Right ventricle myocardium inferior (tissue), 1 donor: ENCODE measurements at places on chromosomes 3 and 15. TPM values are rescaled to one million over a fixed set of nuclear protein-coding genes. Genes with fewer than 3 reads are reported as not detected.

The SLC22A14 gene
- not detected for total RNA-seq

DNA sequence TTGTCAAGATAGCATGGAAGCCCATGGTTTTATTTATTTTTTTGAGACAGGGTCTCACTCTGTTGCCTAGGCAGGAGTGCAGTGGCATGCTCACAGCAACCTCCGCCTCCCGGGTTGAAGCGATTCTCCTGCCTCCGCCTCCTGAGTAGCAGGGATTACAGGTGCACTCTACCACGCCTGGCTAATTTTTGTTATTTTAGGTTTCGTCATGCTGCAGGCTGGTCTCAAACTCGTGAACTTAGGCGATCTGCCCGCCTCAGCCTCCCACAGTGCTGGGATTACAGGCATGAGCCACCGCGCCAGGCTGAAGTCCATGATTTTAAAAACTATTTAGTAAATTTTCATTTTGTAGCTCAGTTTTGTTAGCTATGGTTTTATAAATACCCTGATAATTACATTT is 2.7 kb upstream of the ACTR8 start:
- no peak for DNase-seq

The GOLGA8B gene
- total RNA-seq: 7.1 TPM

The SYNPR gene
- total RNA-seq: not detected

- no peak for DNase-seq
Measured at GRCh38 chr3:124463234-124463633, 267.0 kb upstream of the UMPS start.

- DNase-seq: no peak
Measured at GRCh38 chr15:90103701-90104329, 1.5 kb upstream of the IDH2 start.

The PIERCE2 gene
- total RNA-seq: 6.2 TPM

The CDHR4 gene
- not detected for total RNA-seq

DNA sequence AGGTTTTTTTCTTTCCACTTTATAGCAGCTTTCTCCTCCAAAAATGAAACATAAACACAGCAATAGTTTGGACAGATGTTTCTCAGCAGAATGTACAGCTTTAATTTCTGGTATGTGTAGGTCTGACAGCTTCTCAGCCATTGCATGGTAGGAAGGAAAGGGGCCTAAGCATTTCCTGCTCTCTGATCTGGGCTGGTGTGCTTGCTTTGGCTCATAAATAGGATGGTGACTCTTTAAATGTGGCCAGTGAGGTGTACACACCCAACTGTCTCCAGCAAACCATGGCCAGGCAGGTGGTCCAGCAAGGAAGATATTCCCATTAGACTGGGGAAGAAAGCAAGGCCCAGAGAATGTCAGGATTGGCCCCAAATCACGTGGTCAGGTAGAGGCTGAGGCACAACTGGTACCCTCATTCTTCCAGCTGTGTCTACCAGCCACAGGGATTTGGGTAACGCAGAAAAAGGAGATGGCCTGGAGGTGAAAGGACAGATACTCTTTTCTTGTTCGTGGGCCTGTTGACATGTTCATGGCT is 52.1 kb downstream of the ITGA11 start:
- DNase-seq: no peak

DNA sequence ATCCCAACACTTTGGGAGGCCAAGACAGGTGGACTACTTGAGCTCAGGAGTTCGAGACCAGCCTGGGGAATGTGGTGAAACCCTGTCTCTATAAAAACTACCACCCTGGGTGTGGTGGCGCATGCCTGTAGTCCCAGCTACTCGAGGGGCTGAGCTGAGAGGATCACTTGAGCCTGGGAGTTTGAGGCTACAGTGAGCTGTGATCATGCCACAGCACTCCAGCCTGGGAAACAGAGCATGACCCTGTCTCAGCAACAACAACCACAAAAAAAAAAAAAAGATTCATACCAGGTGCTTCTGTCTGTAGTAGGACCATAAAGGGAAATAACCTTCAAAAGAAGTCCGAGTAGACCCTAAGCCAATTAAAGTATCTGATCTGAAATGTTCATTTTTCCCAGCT is 94.5 kb downstream of the SERPINI1 start:
- no peak for DNase-seq

GRCh38 chr15:38425269-38425668 is 28.7 kb upstream of the FAM98B start:
- DNase-seq: no peak

- no peak for DNase-seq
Measured at GRCh38 chr3:67657192-67657591, 2.8 kb upstream of the SUCLG2 start.

- no peak for DNase-seq
Measured at GRCh38 chr15:43881944-43882343, 55.1 kb downstream of the WDR76 start.

The CFAP44 gene
- 2.2 TPM for total RNA-seq

GRCh38 chr15:93017526-93017925 is 71.5 kb downstream of the RGMA start:
- DNase-seq: no peak

The HDC gene
- total RNA-seq: 0.57 TPM

DNA sequence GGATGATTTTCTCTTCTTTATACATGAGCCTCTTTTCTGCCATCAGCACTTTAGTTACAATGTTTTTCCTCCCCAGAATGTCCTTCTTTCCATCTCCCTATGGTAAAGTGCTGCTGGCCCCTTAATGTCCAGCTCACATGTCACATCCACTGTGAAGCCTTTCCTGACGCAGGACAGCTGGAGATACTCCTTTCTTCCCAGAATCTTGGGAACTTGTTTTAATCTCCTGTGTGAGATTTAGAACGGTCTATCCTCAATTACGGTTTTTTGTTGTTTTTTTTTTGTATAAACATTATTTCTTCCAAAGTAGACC is 147.7 kb upstream of the TSC22D2 start:
- DNase-seq: no peak

DNA sequence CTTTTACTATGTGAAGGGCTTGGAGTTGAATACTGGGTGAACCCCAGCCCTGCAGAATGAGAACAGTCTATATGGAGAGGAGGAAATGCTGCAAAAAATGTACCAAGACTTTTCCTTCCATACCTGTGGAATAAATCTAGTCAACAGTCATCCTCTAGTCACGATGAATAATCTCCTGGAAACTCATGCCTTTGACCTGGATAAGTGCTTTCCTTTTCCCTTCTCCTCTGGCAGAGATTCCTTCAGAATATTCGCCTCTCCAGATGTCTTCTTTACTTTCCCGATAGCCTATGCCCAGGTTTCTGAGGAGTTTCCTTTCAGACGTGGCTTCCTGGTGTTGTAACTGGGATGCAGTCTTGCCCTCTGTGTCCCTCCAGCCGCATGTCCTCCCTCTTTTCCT is 28.1 kb downstream of the CCNL1 start:
- no peak for DNase-seq

DNA sequence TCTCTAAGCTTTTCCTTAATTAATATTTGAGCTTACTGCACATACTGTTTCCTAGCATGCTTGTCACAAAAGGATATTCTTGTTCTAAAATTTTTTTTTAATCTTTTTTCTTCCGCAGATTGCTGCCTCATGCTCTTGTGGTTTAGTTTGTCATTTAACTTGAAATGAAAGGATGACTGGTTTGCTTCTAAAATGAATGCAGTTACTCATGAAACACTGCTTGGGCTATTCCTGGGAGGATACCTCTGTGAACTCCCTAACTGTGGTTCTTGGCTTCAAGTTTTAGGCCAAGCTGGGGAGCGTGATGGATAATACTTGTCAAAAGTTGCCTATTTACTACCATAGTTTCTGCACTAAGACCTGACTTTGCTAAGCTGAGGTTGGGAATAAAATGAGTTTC is 64.0 kb downstream of the USP13 start:
- DNase-seq: no peak

DNA sequence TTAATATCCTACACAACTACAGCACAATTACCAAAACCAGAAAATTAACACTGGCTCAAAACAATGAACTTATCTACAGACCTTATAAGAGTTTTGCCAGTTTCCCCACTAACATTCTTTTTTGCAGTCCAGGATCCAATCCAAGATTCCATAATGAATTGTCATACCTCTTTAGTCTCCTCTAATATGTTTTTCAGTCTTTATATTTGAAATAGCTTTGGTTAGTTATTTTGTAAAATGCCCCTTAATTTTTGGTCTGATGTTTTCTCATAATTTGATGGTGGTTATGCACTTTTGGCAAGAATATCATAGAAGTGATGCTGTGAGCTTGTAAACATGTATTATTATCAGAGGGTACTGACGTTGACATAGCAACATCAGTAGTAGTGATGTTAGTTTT is 124.3 kb downstream of the ISL2 start:
- no peak for DNase-seq

The BNC1 gene
- total RNA-seq: 0.19 TPM

The LMAN1L gene
- 21.9 TPM for total RNA-seq

GRCh38 chr15:41825572-41826535 is 2.0 kb upstream of the JMJD7 start:
- DNase-seq: peak; percentile 48

The GPR62 gene
- total RNA-seq: 0.22 TPM

The FES gene
- 19.3 TPM for total RNA-seq

- no peak for DNase-seq
Measured at GRCh38 chr3:28308196-28308595, 40.3 kb upstream of the ZCWPW2 start.

The GNB4 gene
- total RNA-seq: 15.8 TPM

DNA sequence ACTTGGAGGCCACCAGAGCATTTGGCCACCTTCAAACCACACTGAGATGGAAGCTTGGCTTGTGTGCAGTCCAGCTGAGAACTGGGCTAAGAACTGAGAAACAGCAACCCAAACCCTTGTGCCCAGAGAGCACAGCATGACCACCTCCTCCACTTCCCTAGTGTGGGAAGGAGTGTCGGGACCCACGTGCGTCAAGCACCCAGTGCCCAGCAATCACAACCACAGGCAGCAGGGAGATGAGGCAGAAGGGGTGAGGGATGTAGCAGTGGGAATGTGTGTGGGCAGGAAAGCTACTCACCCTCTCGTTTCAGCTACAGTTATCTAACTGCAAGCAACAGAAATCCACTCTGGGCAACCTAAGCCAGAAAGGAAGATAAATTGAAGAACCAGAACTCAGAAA is 25.0 kb upstream of the RFTN1 start:
- DNase-seq: no peak

DNA sequence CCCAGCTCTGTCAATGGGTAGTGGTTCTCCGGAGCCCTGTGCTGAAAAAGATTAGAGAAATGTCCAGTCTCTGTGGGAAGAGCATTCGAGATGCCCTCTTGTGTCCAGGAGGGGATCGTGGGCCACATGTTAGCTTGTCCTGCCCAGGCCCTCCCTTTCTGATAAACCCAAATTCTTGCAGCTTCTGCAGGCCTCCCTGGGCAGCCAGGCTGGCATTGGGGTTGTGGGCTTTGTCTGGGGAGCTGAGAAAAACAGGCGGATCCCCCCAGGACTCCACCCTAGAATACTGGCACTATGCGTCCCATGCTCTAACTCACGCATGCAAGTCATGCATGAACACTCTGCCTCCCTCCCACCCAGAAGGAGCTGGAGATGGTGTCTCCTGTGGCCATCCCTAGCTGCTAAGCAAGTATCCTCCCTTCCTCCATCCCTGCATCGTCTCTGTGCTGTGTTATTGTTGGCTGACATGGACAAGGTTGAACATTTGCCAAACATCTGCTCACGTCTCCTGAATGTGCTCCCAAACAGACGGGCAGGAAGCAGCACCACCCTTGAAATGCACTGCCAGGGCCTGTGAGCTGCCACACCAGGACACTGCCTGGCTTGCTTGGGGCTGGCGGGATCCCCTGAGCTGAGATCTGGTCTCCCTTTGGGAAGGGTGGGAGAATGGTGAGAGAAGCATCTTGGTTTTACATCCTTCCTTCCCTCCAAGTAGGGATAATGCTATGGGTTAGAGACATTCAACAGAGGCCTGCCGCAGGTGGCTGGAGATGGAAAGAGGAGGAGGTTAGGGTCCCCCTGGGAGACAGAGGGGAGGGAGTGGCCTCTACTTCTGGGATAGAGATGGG is 26.5 kb downstream of the CFAP161 start:
- DNase-seq: peak; percentile 84

The ZNF80 gene
- total RNA-seq: not detected

DNA sequence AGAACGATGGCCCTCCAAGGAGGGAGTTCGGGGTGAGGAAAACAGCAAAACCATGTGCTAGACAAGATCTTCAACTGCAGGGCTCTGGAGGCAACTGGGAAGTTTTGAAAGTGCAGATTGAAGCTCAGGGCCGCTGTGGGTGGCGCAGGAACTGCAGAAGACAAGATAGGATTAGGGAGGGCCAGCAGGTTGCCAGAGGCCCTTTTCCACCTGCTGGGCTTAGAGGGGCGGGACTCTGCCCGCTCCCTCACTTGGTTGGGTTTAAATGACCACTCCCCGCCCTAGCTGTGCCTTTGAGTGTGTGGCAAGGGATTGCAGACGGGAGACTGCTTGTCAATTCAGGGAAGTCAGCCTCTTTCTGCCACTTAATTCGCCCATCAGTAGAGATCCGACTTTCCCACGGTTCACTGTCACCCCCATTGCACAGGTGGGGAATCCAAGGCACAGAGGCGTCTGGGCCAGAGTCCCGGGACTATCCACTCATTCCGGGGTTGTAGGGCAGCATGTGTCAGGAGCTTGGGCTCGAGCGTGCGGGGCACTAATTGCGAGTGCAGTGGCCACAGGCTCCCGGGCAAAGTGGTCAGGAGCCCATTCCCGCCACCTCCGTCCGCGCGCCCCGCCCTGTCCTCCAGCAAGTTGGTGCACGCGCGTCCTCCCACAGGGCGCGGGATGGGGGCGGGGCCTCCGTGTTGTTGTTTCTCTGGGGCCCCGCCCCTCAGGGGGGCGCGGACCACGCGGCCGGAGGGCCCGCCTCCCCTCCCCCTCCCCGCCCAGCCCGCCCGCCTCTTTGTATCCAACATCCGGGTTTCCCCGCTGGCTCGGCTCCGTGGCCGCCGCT is at the start of gene ACVR2B:
Gene ACVR2B (plus strand): TSS at position 816 of the 838 bp plus-strand sequence. CDS start 433 bp downstream, outside the sequence.
- peak; percentile 97 for DNase-seq

DNA sequence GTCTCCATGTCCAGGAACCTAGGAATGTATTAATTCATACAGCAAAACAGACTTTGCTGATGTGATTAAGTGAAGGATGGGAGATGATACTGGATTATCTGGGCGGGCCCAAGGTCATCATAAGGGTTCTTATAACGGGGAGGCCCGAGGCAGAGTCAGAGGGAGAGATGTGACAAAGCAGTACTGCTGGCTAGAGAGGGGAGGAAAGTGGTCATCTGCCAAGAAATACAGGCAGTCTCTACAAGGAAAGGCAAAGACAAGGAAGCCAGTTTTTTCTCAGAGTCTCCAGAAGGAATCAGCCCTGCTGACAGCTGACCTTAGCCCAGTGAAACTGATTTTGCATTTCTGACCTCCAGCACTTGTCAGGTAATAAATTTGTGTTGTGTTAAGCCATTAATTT is 66.2 kb upstream of the CORO2B start:
- no peak for DNase-seq

DNA sequence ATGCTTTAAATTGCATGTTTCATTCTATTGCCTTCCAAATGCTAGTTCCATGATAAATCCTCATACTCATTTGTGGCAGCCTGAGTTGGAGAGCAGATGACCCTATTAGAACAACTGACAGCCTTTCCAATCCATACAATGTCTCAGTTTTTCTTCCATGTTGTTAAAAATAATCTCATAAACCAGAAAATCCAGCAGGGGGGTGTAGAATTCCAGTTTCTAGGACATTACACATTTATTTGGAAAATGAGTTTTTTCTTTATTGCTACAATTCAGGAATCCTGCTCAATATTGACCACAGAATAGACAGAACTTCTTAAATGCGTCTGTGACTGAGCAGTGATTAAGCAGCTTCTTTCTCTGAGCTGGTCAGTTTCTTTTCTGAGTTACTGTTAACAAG is 174.2 kb upstream of the ATP10A start:
- DNase-seq: no peak
